ENCODE measurements at places on chromosomes 2 and 18.

DNA sequence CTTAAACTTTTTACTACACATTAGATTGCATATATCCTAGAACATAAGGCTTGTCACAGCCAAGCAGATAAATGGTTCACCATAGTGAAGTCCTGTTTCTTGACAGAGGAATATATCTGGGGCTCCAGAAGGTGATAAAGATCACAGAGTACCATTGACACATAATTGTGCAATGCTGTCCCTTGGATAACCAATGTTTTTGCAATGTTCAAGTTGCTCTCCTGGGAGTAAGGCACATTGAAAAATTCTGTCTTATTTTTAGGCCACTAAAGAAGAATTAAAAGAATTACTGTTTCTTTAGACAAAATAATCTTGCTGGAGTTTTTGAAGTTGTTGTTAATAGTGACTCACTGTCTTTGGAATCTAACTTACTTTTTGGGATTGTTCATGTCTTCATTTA is 1132.8 kb downstream of the LRP1B start:
- DNase-seq, result no peak

DNA sequence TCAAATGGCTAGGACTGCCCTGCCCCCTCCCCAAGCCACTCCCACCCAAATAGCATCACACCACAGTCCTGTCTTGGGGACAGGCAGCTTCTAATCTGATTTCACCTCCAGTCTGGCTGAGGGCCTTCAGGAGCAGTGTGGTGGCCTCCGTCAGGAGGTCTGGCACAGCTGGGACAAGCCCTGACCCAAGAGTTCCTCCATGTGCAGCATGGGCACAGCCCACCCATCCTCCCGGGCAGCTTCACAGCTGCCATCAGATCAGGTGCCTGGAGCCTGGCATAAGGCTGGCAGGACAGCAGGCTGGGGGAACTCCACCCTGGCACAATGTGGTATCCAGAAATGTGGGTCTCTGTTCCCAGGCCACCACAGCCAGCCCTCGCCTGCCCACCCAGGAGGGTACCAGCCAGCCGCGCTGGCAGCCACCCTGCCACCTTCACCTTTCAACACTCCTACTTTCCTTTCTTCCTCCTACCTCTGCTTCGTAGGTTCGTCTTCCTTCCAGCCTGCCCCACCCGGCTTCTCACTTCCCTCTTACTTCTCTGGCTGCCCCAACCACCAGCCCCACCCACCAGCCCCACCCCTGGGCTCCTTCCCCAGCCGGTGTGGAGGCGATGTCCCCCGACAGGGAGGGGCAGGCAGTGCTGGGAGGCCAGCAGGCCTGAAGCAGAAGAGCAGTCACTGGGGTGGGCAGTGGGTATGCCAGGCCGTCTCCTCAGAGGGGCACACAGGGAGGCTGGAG is at the start of gene CAPG:
CAPG (minus strand) TSS at position 522 of the 739 bp plus-strand sequence. CDS start 8,221 bp downstream, outside the sequence.
- DNase-seq, result peak; percentile 26

DNA sequence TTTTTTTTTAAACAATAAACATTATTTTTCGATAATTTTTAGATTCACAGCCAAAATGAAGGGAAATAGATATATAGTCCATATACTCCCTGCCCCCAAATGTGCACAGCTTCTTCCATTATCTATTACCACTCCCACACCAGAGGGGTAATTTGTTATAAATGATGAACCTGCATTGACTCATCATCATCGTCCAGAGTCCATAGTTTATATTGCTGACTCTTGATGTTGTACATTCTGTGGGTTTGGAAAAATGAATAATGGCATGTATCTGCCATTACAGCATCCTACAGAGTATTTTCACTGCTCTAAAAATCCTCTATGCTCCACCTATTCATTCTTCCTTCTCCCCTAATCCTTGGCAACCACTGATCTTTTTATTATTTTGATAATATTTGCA is 121.5 kb downstream of the LTBP1 start:
- no peak for DNase-seq

- no peak for DNase-seq
These were observed 111.9 kb upstream of the REG3A start for GRCh38 chr2:79271456-79271855.

- DNase-seq, result no peak
These were observed 46.6 kb downstream of the BCL2L11 start for GRCh38 chr2:111167076-111167862.

DNA sequence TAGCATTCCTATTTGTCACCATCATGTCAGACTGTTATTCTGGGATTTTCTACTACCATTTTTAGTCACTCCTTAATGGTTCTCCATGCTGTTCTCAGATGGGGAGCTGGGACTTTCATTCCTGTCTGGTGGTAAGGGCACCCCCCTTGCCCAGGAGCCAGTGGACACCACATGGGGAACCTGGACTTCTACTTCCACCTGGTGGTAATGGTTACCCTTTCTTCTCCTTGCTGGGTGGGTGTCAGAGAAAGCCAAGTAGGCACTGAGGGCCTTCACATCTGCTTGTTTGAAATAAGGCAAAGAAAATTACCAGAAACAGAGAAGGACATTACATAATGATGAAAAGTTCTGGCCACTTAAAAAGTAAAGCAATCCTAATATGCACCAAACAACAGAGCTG is 239.8 kb downstream of the FHOD3 start:
- DNase-seq, result no peak

GRCh38 chr2:109254174-109254904 is 125.3 kb downstream of the SH3RF3 start:
- no peak for DNase-seq
